ENCODE measurements at places on chromosomes 3 and 15. TPM values are rescaled to one million over a fixed set of nuclear protein-coding genes. Genes with fewer than 3 reads are reported as not detected.

SSUH2 gene
- total RNA-seq, result not detected

EFHB gene
- not detected for total RNA-seq

PLCH1 gene
- total RNA-seq, result 1.00 TPM

CNTN4 gene
- not detected for total RNA-seq

CCR1 gene
- total RNA-seq, result 0.67 TPM

CHRFAM7A gene
- total RNA-seq, result 0.15 TPM

EXD1 gene
- under 0.01 TPM for total RNA-seq

CTDSPL gene
- 12.4 TPM for total RNA-seq

BTBD1 gene
- 112 TPM for total RNA-seq

KATNBL1 gene
- 44.7 TPM for total RNA-seq

STRA6 gene
- total RNA-seq, result not detected

TRH gene
- total RNA-seq, result not detected

AADACL2 gene
- total RNA-seq, result not detected

PCBP4 gene
- 19.3 TPM for total RNA-seq

CELSR3 gene
- total RNA-seq, result 0.46 TPM

ALDH1L1 gene
- 0.36 TPM for total RNA-seq
